ENCODE measurements at places on chromosomes 1 and 21.
A peak's percentile ranks its signal among the peaks of the same experiment; 100 is the strongest.

DNA sequence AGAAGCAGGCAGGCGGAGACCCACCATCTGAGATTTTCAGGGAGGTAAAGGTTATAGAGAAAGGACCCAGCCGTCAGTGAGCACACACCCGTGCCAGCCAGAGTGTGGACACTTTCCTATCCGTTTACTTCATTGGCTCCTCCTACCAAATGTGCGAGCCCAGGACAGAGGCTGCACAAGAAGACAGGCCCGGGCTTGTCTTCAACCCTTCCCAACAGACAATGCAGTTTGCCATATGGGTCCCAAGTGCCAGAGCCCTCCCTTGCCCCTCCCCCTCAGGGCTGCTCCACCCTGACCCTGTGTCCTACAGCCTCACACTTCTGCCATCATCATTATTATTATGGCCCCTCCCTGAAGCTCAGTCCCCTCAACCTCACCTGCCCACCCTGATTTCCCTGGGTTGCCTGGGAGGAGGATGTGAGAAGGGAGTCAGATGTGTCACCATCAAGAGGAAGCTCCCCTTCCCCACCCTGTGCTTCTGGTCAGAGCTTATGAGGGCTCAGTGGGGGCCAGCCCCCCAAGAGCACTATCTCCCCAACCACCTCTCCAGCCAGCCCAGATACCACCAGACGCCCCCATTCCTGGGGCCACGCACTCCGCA, 9.4 kb downstream of the LAPTM5 start:
- DNase-seq, result peak; percentile 48

- no peak for DNase-seq
Observed at GRCh38 chr1:7574121-7575040, 196.7 kb upstream of the VAMP3 start.

DNA sequence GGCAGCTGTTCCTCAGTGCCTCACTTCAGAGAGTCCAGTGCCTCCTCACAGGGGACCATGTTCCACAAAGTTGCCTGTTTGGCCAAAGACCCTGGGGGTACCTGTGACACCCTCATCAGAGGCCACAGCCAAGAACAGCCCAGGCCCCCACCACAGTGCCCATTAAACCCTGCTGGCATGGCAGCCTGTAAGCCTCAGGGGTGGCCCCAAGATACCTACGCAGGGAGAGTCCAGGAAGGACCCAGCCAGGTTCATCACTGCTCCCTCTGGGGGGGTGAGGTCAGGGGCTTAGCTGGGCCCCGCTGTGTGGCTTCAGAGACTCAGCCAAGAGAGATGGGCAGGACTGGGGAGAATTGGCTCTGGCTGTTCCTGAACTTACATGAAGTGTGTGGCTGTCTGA, 19.1 kb upstream of the PRDM16 start:
- no peak for DNase-seq

DNA sequence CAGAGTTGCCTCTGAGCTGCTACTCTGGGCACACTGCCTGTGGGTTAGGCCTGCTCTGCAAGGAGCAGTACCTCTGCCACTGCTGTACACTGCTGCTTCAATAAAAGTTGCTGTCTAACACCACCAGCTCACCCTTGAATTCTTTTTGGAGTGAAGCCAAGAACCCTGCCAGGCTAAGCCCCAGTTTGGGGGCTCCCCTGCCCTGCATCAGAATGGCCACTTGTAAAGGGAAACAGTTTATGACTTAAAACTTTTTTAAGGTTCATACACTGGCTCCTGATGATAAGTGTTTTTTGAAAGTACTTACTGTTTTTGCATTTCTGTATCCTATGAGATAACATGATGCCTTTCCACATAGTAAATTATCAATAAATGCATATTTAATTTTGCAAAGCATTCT, 310.0 kb downstream of the LMO4 start:
- no peak for DNase-seq

DNA sequence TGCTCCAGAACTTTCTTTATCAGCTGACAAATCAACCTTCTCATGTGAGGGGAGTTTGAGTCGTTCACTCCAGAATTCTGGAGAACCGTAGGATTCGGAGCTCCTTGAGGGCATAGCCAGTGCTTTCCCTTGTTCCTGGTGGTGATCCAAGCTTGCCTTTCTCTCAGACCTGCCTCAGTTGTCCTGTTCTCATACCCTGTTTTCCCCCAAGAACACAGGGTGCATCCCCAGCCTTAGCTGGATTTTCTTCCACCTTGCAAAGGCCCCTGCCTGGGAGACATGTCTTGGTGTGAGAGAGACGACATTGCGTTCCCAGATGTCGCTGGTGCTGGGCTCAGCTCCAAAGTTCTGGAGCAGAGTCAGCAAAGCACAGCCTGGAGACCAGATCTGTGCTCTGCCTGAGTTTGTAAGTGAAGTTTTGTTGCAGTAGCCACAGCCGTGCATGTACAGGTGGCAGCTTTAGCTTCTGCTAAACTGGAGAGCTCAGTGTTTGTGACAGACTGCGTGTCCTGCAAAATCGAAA, 40.0 kb downstream of the ABCG1 start:
- DNase-seq, result peak; percentile 62

DNA sequence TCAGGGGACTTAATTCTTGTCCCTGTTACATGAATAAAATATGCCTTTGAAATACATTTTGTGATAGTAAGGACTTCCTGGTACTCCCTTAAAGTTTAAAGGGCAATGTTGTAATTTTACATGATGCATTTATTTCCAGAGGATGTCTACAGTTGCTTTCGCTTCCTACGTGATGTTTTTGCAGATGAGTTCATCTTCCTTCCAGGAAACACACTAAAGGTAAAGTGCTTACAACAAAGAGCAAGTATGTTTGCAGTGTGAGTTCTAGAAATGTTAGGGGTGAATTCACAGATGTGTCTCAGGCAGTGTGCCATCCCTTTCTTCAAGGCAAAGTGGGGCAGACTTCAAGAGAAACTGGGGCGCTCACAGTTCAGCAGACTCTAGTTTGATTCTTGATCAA, 31.2 kb downstream of the GNPAT start:
- DNase-seq, result no peak

DNA sequence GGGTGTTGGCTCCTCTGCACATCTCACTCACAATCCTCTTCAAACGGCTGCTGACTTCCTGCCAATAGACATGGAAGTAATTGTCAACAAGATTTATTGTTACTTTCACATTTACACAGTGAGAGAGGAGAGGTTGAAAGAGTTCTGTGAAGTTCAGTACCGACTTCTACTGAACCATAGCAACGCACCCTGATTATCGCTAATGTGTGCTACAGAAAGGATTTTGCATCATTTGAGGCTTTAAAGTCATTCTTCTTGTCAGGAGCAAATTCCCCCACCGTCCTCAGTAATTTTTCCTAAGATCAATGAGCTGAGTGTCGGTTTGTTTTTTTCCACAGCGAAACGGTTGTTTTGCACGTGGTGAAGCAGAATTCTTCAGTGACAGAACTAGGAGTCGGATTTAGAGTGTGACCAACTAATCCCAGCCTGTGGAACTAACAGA, 361.0 kb downstream of the ADGRL2 start:
- DNase-seq, result no peak

All from caudate nucleus (tissue), 63 donors.